ENCODE measurements at places on chromosomes 13 and 19. TPM values are rescaled to one million over a fixed set of nuclear protein-coding genes. Genes with fewer than 3 reads are reported as not detected.

OLFM2 gene
- 4.1 TPM for total RNA-seq

UPF3A gene
- 28.5 TPM for total RNA-seq

ZNF613 gene
- 8.8 TPM for total RNA-seq

CD70 gene
- total RNA-seq: not detected

CD209 gene
- not detected for total RNA-seq

ZNF729 gene
- not detected for total RNA-seq

SHISA2 gene
- total RNA-seq: under 0.01 TPM

PRR36 gene
- under 0.01 TPM for total RNA-seq

LYL1 gene
- 0.99 TPM for total RNA-seq

SCGB2B2 gene
- 0.29 TPM for total RNA-seq

ZNF682 gene
- total RNA-seq: 3.0 TPM

SLITRK1 gene
- total RNA-seq: not detected

SRRM5 gene
- 0.17 TPM for total RNA-seq

NTF4 gene
- not detected for total RNA-seq

FREM2 gene
- total RNA-seq: not detected

NUDT15 gene
- 12.7 TPM for total RNA-seq

F2RL3 gene
- total RNA-seq: not detected

ASPDH gene
- total RNA-seq: not detected

C19orf44 gene
- total RNA-seq: 4.5 TPM

U2AF2 gene
- total RNA-seq: 100 TPM

PSG11 gene
- total RNA-seq: not detected

PRR20C gene
- not detected for total RNA-seq

GJB2 gene
- total RNA-seq: 0.29 TPM

MADCAM1 gene
- total RNA-seq: 0.15 TPM

LGALS14 gene
- not detected for total RNA-seq

APOC4 gene
- not detected for total RNA-seq

CRX gene
- not detected for total RNA-seq

PRTN3 gene
- not detected for total RNA-seq

ZNF559 gene
- total RNA-seq: 15.2 TPM

ARHGAP33 gene
- 10.0 TPM for total RNA-seq

PSG7 gene
- 0.44 TPM for total RNA-seq

ZNF577 gene
- total RNA-seq: 8.3 TPM

ZNF208 gene
- total RNA-seq: 0.33 TPM

CGB8 gene
- total RNA-seq: not detected

ACP7 gene
- under 0.01 TPM for total RNA-seq

KASH5 gene
- total RNA-seq: not detected

KIR2DL1 gene
- not detected for total RNA-seq

LGALS16 gene
- not detected for total RNA-seq

F7 gene
- total RNA-seq: under 0.01 TPM

RASIP1 gene
- 1.0 TPM for total RNA-seq

CYSLTR2 gene
- not detected for total RNA-seq

VAV1 gene
- not detected for total RNA-seq

ZNF565 gene
- total RNA-seq: 7.3 TPM

TNFRSF19 gene
- total RNA-seq: 117 TPM

RAVER1 gene
- total RNA-seq: 14.4 TPM

CLEC11A gene
- 64.9 TPM for total RNA-seq

All from smooth muscle cell of trachea (primary cell).